HL-60 (cell line): ENCODE measurements at places on chromosomes 5 and 9.

DNA sequence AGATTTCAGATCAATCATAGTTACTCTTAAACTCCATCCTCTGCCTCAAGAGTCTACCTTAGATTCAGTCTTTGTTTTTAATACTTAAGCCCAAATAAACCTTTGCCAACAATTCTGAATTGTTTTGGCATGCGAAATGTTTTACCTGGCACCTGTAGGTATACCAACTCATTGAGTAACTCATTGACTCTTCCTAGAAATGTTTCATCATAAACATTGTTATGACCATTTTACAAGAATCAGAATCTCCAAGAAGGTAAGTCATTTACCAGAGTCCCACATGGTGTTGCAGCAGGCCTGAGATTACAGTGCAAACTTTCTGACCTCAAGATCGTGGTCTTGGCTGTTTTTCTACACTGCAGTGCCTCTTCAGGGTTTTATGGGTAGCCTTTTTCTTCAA lies 750.4 kb downstream of the BRINP1 start:
- DNase-seq: no peak

- DNase-seq: no peak
Measured at GRCh38 chr9:125604196-125604595, 102.8 kb downstream of the MAPKAP1 start.

- no peak for DNase-seq
Measured at GRCh38 chr5:61570767-61571166, 238.7 kb downstream of the ZSWIM6 start.

GRCh38 chr9:14687042-14687719 lies 6.1 kb downstream of the ZDHHC21 start:
- no peak for DNase-seq

DNA sequence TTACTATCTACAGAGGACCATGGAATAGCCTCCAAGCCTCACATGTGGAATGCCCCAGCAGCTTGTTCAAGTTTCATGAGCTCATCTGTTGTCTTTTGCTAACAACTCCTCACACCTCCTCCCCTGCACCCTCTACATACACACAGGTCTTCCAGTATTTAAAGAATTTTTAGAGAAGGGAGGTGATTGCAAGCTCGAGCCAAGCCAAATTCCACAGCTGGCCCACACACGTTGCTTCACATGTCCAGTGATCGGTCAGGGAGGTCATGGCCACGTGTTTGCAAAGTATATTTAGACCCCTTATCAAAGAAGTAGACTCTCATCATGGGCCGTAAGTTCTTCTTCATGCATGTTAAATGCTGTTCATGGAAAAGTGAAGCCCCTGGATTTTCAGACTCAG lies 281.7 kb downstream of the OSTF1 start:
- no peak for DNase-seq
